Activated CD4-positive, alpha-beta memory T cell treated with anti-CD3 and anti-CD28 coated beads, Interleukin-2, amount 10 ng/mL, durations not matched to agents 7 days and 5 days (primary cell): ENCODE measurements at places on chromosomes 12 and 14. TPM values are rescaled to one million over a fixed set of nuclear protein-coding genes. Genes with fewer than 3 reads are reported as not detected.

DNA sequence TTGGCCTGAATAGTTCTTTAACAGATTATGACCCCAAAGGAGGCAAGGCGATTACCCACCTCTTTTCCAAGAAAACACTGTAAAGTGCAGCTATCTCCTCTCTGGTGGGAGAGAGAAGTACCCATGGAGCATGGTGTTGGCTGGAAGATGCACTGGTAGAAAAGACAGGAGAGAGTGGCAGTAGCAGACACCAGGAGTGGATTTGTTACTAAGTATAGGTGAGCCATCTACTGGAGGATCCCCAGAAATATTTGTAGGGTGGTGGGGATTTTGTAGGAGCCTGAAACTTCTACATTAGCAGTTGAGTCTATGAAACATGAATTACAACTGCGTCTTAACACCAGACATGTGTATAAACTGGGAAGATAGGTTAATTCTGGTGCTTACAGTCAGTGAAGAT, 148.0 kb downstream of the SLC38A4 start:
- no peak for DNase-seq

- no peak for DNase-seq
Observed at GRCh38 chr12:105110851-105111250, 3.3 kb downstream of the WASHC4 start.

GRCh38 chr14:68893566-68893965, 85.5 kb downstream of the ACTN1 start:
- DNase-seq, result no peak

GRCh38 chr12:42166501-42166900, 21.8 kb upstream of the GXYLT1 start:
- DNase-seq, result no peak

- no peak for DNase-seq
Observed at GRCh38 chr14:97312910-97313309, 515.7 kb downstream of the VRK1 start.

Gene CLEC6A
- total RNA-seq, result not detected

Gene GZMB
- total RNA-seq, result 682 TPM

Gene GALNT8
- total RNA-seq, result 2.0 TPM

Gene NPFF
- not detected for total RNA-seq

Gene TAS2R8
- total RNA-seq, result not detected

Gene CLEC7A
- not detected for total RNA-seq

Gene GOLGA5
- 24.0 TPM for total RNA-seq

Gene CPNE6
- total RNA-seq, result not detected
